ENCODE measurements at places on chromosomes 5 and 9. TPM values are rescaled to one million over a fixed set of nuclear protein-coding genes. Genes with fewer than 3 reads are reported as not detected.

GRCh38 chr5:54021431-54022164 lies 288.8 kb downstream of the ARL15 start:
- DNase-seq, result no peak

GRCh38 chr9:82531795-82532194 lies 531.1 kb downstream of the RASEF start:
- no peak for DNase-seq

Gene CNOT6
- total RNA-seq, result 22.0 TPM

Gene FGD3
- 142 TPM for total RNA-seq
